ENCODE measurements at places on chromosomes 1 and 21. TPM values are rescaled to one million over a fixed set of nuclear protein-coding genes. Genes with fewer than 3 reads are reported as not detected.

The C1orf185 gene
- not detected for total RNA-seq

The OR2T11 gene
- total RNA-seq: not detected

The GBP4 gene
- not detected for total RNA-seq

The CSDE1 gene
- 1,101 TPM for total RNA-seq

The BNIPL gene
- total RNA-seq: 1.0 TPM

The LMX1A gene
- 8.7 TPM for total RNA-seq

The C1orf87 gene
- total RNA-seq: not detected

The IGFN1 gene
- 0.15 TPM for total RNA-seq
